ENCODE measurements at places on chromosomes 1 and 21.
A peak's percentile ranks its signal among the peaks of the same experiment; 100 is the strongest.

DNA sequence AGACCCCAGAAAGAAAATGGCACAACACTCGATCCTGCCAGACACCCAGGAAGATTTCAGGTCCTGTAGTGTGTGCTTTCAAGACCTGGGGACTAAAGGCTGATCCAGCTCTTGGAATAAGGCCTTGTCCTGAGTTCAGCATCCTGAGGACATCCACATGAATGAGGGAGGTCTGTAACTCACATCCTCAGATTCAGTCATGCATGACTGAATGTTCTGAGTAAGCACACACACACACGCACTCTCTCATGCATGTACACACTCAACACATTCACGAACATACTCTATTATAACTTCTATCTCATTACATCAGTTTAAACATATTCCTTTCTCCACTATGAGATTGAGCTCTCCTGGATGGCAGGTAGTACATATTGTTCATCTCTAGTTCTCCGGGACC is 273.4 kb upstream of the BEND5 start:
- no peak for DNase-seq

- DNase-seq = no peak
Observed at GRCh38 chr21:42465008-42465802, 30.8 kb downstream of the RSPH1 start.

DNA sequence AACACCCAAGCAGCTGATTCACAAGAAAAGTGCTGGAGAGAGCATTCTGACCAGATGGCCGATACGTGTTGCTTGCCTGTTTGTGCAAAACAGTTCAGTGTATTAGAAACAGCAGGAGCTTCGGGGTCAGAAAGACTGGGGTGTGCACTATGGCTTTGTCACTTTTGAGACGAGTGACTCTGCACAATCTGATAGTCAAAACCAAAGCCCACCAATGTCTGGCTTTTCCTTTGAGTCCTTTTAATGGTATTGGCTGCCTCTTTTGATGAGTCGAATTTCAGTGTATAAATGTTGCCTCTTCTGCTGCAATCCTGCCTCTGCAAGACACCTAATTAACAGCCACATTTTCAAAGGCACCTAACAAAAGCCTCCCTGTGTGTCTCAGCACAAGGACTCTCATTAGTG is 444.6 kb downstream of the AJAP1 start:
- no peak for DNase-seq

DNA sequence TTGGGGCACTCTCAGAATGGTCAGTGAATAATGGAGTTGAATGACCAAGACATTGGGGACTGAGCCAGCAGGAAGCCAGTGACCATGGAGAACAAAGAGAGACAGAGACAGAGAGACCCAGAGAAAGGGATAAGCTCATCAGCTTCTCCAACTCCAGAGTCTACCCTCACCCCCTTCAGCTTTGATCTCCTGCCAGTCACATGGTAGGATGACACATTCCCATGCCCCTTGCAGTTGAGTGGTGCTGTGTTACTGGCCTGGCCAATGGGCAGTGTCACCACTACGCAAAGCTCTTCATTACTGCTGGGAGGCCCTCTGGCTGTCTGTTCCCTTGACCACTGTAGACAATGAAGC is 643.5 kb downstream of the AJAP1 start:
- DNase-seq = peak; percentile 20

DNA sequence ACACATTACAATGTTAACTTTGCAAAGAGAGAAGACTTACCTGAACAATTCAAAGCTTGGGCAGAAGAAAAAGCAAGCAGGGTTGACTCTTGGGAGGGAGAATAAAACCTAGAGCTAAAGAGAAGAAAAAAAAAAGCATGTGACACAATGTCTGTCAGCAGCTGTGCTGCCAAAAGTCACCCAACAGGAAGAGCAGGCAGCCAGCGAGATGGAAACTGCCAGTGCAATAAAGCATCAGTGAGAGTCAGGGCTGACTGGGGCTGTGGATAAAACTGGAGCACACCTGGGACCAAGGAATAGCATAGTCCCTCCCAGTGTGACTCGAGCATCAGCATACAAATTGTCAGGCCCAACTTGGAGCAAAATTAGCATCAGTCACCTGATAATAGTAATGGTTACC is 65.0 kb upstream of the SLC22A15 start:
- no peak for DNase-seq

DNA sequence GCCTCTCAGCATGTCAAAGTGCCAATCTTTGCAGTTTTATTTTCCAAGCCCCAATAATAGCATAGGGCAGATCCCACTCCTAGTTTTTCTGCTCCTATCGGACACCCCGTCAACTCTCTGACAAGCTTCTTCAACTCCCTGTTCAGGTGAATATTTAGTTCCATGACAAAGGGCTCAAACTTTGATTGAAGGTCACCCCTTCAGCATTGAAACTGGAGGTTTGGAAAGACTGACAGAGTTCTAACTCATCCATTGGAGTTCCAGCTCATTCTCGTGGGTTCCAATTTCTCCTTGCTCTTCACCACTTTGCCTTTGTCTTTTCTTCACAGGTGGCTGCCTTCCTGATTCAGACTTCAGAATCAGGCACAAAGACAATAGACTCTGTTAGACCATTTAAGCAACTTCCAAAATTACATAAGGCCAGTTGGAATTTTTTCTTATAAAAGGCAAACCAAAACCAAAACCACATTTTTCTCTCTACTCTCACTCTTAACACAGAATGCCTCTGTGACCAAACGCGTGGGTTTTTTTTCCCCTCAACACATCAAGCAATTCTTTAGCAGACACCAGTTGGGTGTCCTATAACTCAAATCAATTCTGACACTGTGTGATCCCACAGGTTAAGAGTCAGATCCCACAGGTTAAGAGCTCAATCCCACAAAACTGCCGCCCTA is 169.3 kb upstream of the USP25 start:
- DNase-seq = no peak

DNA sequence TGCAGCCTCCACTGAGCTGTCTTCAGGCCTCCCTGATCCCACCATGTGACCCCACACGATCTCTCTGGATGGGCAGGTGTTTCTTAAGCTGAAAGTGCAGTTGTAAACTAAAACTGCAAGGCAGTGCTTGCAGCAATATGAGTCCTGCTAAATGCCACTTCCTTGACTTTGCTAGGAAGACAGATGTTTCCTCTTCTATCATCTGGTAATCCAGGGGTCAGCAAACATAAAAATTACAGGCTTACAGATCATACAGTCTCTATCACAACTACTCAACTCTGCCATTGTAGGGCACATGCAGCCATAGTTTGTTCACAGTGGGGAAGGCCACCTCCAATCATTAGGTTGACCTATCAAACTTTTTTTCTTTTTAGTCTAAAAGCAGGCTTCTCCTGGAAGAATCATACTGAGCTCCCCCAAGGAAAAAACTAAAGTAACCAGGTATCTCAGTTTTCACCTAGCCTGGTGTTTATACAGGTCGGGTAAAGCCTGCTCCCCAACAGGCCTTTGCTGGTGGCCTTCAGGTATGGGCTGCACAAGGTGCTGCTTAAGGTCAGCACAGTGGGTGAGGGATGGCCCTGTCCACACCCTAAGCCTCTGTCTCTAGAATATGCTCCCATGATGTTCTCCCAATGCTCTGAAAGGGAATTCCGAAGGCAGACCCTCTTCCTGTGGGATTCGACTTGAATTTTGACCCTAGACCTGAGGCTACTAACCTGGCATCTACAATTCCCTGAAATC is 10.8 kb downstream of the ABCA4 start:
- DNase-seq = no peak

GRCh38 chr1:218368686-218369085 is 23.6 kb downstream of the TGFB2 start:
- DNase-seq = no peak

- no peak for DNase-seq
Observed at GRCh38 chr1:182568647-182569284, 20.3 kb downstream of the RNASEL start.

DNA sequence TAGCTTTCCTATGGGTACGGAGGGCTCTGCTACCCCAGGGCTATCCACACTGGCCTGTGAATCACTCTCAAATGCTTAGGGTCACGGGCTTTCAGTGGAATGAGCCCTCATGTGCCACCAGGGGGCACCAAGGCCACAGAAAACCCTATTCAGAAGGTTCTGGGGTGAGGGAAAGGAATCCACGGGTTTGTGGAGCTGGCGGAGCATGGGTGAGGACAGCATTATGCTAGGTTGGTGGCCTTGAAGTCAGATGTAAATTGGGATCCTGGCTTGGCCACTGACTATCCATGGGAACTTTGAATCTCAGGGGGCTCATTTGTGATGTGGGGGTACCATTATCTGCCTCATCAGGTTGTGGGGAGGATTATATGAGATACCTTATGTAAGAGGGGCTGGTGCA is 5.1 kb upstream of the LAMTOR5 start:
- DNase-seq = peak; percentile 62

- DNase-seq = no peak
Observed at GRCh38 chr1:216186816-216187215, 236.4 kb downstream of the USH2A start.

- no peak for DNase-seq
Observed at GRCh38 chr1:32100807-32101708, 6.8 kb upstream of the KPNA6 start.

DNA sequence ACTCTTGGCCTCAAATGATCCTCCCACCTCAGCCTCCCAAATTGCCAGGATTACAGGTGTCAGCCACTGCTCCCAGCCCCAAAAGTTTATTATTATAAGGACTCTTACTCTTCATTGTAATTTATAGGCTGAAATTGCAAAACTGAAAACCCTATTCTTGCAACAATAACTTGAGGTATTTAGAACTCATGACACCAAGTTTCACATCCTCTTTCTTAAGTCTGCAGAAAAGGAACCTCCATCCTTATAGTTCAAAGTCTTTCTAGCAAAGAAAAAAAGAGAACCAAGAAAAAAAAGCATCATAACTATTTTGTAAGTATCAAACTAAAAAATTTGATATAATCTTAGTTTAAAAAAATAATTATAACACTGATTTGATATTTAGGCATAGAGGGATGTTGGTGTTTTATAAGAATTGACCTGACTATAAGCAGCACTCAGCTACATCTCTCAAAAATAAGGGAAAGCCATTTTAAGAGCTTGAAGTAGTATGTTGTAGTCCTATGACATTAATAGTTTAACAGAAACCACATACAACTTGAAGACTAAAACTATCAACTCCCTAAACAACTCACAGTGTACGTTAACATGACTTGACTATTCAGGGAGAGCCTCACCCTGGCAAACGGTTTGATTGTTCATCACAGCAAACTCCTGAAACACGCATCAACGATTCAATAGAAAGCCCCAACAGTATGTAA is 122.4 kb downstream of the AKT3 start:
- no peak for DNase-seq

DNA sequence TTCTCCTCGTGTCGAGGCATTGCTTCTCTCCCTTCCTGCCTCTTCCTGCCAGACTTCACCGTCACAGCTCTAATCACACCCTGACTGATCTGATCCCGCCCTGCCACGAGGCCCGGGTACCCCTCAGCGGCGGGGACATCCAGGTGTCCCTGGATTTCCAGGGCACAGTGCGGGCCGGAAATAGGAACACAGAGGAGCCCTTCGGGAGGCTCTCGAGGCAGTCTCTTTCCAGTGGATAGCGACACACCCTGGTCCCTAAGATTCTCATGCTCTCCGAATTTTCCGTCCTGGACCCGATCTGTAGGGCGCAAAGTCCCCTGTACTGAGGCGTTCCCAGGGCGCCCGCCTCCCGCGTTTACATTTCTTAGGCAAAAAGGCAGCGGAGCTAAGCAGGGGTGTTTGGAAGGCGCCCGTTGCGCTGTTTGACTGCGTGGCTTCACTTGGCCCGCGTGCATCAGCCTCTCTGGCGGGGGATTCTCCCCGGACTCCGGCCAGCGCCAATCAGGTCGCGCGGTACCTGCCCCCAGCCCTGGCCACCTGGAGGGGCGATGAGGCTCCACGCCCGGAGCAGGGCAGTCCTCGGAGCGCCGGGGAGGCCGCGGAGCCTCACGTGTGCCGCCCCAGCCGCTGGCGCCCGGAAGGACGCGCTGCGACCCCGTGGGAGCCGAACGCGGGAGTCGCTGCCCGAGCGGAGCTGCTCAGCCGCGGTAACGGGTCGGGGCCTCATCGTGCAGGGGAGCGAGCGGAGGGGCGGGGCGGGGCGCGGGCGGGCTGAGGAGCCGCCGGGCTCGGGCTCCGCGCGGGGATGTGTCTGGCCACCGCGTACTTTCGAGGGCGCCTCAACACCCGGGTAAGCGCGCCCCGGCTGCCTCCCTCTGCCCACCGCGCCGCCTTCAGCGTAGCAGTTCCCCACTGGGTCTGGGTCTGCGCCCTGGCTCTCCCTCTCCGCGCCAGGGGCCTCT is at the start of gene FAM163A:
Gene FAM163A (plus strand): TSS at position 575 of the 962 bp plus-strand sequence. CDS start 69,807 bp downstream, outside the sequence.
- no peak for DNase-seq

GRCh38 chr1:222054416-222054815 is 312.5 kb upstream of the DUSP10 start:
- DNase-seq = no peak

- DNase-seq = no peak
Observed at GRCh38 chr21:43597540-43598250, 61.6 kb downstream of the HSF2BP start.

- DNase-seq = no peak
Observed at GRCh38 chr1:242535986-242536385, 11.5 kb upstream of the PLD5 start.

DNA sequence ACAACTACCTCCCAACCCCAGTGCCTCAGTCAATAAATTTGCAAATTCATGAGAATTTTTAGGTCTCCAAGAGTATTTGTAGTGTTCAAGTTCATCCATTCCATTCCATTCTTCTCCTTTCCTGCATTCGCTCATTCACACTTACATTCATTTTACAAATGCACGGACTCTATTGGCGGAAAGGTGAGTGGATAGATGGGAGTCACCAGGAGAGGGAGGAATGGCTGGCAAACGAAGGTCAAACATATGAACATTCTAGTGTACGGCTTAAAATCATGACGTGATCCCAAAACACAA is 2.5 kb downstream of the LORICRIN start:
- no peak for DNase-seq

- no peak for DNase-seq
Observed at GRCh38 chr1:19361611-19362147, 49.6 kb downstream of the SLC66A1 start.

DNA sequence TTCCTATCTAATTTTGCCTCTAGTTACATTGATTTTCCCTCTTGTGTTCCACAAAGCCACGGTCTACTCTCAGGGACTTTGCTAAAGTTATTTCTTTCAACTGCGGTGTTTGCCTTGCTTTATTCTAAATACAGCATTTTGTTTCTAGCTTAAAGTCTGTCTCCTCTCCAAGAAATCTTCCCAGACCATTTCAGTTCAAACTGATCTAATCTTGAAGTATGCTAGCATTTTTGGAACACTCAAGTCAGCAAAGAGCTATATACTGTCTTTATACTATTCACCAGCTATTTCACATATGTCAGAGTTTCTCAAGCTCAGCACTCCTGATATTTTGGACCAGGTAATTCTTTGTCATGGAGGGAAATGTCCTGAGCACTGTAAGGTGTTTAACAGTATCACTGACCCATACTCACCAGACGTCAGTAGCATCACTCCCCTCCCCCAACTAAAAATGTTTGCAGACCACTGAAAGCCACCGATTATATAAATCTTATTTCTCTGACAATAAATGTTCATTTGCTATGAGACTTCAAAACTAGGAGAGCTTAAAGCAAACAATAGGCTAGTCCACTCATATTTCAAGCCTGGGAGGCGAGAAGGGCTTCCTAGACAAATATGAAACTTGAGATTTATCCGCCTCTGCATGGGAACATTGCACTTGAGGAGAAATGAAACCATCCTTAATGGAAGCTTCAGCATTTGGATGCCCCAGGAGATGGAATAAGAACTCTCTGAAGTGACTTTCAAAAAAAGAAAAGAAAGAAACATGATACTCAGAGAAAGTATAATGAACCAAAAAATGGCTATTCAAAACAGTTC is 81.1 kb downstream of the KIAA0319L start:
- no peak for DNase-seq

- DNase-seq = no peak
Observed at GRCh38 chr1:228077565-228078330, 4.8 kb upstream of the ARF1 start.

GRCh38 chr1:41329662-41330587 is 31.3 kb upstream of the FOXO6 start:
- DNase-seq = no peak

Measured in hypothalamus (tissue), 51 donors.